Activated T-helper 17 cell treated with anti-CD3 and anti-CD28 coated beads, Interleukin-2, amount 50 U/mL, for 72 hours (primary cell): ENCODE measurements at places on chromosomes 13 and 19.
A peak's percentile ranks its signal among the peaks of the same experiment; 100 is the strongest.

DNA sequence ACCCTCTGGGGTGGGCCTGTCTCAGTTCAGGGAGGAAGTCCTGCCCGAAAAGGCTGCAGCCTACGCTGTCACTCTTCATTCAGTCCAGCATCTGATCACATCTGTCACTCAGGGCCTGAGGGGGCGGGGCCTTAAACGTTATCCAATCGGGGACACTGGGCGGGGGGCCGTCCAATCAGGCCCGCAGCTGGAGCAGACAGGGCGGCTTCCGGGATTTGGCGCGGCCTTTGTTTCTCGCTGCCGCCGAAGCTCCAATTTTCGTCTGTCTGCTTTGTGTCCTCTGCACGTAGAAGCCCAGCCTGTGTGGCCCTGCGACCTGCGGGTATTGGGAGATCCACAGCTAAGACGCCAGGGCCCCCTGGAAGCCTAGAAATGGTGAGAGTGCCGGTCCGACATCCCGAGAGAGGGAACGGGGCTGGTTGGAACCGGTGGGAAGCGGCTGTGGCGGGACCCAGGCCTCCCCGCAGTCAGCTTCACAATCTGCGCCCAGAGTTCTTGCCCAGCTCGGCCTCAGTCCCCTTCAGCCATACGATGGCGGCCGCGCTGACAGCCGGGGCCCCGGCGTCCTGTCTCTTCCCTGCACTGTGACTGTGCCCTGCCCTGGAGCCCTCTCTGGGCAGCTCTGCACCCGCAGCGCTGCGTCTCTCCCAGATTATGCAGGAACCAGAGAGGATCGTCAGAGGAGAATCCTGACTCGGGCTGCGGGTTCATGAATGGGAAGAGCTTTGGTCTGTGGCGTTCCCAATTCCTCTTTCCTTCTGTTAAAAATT lies at the start of gene ZNF730:
Gene ZNF730, plus strand, starts transcription at position 224 of the 770 bp plus-strand sequence. Its CDS starts 149 bp downstream, at position 373.
- ATAC-seq = peak; percentile 98

GRCh38 chr19:4443966-4444764 lies 13.4 kb downstream of the UBXN6 start:
- ATAC-seq = no peak

DNA sequence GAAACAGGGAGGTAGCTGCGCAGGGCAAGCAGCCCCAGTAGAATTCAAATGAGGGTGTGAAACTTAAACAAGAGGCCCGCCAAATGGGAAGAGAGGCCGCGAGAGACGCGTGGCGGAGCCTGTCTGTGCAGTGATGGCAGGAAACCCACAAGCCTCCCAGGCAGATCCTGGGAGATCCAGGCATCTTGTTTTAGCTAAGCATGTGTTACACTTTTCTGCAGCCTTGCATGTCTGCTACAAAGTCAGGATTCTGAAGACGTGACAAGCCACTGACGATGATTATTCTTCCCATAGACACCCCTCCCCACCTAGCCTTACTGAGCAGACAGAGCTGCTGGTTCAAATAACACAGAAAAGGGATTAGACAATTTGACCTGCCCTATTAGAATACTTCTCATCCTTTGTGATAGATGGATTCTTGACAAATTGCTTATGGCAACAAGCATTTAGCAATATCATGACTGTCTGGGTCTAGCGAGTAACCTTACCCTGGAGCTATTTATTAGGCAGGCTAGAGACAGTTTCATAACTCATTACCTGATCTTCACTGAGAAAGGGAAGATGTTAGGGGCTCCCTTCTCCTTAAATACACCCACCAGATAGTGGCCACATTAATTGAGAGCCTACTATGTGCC lies 185.2 kb upstream of the IRS2 start:
- ATAC-seq = no peak

DNA sequence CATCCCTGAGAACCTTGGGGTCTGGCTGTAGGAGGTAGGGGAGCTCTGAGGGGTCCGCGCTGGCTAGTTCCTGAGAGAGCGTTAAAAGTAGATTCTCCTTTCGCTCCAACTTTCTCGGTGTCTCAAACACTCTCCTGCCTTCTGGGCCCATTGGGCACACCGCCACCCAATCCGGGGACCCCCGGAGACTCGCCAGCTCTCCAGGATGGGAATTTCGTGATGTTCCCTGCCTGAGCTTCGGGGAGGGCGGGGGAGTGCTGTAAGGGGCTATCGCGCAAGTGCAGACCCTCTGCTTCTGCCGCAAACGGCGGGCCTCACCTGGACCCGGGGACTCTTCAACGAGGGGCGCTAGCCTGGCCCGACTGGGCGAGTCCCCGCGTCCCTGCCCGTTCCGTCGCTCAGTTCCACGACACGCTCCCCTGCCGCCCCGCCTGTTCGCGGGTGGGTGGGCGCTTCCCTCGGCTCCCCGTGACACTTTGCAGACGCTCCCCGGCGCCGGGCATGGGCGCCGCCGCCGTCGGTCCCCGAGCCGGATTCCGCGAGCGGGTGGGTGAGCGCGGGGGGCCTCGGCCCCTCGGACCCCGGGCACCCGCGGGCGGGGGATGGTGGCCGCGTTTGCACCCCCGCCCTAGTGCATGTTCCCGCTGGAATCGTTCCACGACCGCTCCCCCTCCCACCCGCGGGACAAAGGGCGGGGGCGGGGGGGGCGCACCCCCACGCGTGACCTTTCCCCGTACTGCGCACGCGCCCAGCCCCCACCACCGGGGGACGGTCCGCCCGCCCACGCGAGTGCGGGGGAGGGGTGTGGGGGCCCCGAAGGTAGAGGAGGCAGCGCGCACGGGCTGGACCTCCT lies at the start of gene CCDC106:
Gene CCDC106, plus strand, starts transcription at position 481 of the 853 bp plus-strand sequence. CDS start 835 bp downstream, outside the sequence.
- no peak for ATAC-seq

DNA sequence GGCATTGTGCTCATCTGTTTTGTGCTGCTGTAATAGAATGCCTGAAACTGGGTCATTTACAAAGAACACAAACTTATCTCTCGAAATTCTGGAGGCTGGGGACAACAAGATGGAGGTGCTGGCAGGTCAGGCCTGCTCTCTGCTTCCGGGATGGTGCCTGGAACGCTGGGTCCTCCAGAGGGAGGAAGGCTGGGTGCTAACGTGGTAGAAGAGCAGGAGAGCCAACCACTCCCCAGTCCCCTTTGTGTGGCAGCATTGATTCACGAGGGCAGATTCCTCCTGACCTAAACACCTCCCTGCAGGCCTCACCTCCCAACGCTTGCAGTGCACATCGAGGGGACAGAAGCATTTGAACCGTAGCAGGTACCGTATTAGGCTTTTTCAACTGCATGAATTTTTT lies 34.1 kb upstream of the TFDP1 start:
- no peak for ATAC-seq

DNA sequence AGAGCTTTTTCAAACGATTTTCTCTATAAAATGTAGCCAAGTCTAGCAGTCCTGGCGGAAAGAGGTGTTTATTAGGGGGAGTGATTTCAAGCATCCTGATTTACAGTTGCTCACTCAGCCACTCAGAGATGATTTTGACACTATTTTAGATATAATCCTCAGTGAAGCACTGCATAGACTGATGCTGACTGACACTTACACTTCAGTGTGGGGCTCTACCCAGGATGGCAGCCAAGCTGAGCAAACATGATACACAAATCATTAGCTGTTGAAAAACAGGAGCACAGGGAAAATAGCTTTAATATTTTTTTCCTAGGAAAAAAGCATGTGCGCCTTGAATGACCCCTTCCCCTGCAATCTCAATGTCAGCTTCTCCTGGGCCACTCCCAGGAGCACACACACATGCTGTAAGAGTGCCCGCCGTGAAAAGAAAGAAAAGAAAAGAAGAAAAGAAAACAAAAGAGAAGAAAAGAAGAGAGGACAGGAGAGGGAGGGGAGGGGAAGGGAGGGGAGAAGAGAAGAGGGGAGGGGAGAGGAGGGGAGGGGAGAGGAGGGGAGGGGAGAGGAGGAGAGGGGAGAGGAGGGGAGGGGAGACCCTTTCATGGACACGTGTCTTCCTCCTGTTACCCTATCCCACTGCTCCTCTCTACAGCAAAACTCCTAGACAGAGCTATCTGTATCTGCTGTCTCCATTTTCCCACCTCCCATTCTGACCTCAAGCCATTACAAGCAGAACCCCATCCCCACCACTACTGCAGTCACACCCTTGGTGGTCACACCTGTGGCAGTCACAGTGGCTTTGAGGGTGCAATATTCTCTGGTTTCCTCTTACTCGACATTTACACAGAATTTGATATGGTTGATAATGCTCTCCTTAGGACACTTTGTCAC lies 36.4 kb downstream of the RCBTB2 start:
- ATAC-seq = no peak

DNA sequence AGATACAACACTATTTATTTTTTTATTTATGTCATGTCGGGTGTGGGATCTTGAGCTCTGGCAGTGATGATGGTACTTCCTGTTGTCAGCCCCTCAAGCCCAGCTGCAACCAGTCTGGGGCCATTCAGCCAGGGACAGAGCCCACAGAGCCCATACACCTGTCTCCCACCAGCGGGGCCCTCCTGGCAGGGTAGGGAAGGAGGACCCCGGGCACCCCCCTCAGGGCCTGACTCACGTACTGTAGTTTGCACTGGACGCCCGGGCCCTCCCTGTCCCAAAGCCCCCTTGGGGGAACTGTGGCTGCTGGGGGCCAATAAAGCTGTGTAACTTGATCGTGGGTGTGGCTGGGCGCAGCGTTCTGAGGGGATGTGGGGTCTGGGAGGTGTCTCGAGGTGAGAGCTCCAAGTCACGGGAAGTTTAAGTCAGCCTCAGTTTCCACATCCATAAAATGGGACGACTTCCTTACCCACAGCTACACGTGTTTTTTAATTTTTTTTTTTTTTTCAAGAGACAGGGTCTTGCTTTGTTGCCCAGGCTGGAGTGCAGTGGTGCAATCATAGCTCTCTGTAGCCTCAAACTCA lies 9.5 kb downstream of the ATG4D start:
- no peak for ATAC-seq

- no peak for ATAC-seq
Measured at GRCh38 chr13:97905517-97905916, 48.0 kb upstream of the IPO5 start.

DNA sequence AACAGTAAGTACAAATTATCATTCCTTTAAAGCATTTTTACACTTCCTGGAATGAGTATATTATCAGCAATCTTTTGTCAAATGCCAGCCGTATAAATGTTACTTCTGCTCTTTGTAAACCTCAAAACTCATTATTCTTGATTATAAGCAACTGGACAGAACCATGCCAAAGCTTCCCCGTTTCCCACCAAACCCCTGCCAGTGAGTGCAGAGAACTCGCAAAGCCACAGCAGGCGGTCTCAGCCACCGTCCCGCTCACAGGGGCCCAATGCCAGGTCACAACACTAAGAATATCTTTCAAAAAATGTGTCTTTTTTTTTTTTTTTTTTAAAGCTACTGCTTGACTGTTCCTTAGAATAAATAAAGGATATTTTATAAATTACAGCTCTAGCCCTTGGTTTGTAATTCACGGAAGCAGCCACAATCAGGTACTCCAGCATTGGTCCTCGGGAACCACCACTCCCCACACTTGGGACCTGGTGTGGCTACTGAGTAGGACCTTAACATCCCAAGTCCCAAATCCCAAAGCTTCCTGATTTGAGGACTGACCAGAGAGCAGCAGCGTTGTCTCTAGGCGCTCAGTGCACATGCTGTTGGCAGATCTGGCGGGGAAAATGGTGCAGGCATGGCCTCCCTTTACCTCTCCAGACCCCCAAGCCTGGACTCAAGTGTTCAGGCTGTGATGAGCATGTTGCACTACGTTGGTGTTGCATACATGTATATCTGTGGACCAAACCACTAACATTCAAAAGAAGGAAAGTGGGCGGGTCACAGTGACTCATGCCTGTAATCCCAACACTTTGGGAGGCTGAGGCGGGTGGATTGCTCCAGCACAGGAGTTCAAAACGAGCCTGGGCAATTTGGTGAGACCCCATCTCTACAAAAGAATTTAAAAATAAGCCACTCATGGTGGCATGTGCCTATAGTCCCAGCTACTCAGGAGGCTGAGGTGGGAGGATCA lies 19.0 kb downstream of the KCTD15 start:
- no peak for ATAC-seq

DNA sequence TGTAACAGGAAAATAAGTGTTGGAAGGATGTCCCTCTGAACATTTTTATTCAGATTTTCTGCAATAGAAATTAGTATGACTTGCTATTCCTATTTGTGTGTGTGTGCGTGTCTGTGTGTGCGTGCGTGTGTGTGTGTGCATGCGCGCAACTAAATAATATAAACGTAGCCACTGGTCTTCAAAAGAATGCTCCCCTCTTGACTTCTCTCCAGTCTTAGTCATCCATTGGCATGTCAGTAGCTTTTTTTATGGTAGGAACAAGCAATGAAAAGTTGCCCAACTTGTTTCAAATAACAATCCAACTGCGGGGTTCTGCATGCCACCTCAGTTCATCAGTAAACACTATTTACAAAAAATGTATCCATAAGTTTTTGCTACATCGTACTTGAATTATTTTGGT lies 249.6 kb downstream of the GPC6 start:
- no peak for ATAC-seq

DNA sequence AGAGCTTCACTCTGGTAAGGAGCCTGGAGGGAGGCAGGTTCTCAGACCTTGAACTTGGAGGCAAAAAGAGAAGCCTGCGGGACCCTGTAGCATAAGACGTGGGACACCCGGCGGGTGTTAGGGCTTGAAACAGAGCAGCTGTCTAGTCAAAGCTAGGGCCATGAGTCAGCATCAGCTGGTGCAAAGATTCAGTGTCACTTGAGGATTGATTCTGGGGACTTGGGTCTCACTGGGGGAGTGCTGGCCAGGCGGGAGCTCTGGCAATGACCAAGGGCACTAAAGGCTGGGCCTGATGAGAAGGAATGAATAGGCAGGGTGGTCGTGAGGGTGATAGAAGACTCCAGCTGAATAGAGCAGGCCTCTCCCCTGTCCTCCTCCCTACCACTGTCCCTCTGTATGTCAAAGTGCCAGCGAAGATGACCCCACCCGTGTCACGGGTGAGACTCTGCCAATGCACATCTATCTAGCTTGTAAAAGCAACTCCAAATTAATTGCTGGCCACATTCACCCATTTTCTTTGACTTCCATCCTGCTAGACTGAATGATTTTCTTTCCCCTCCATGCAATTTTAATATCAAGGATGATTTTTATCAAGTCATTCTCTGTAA lies 97.1 kb downstream of the MBNL2 start:
- no peak for ATAC-seq

DNA sequence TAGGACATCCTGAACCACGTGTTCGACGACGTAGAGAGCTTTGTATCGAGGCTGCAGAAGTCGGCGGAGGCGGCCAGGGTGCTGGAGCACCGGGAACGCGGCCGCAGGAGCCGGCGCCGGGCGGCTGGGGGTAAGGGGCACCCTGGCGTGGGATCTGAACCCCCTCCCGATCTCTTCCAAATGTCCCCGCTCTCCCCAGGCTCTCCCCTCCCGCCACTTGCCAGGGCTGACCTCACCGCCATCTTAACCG lies 6.0 kb downstream of the EPS8L1 start:
- no peak for ATAC-seq
